Dermis microvascular lymphatic vessel endothelial cell (primary cell): ENCODE measurements at places on chromosomes 4 and X. TPM values are rescaled to one million over a fixed set of nuclear protein-coding genes. Genes with fewer than 3 reads are reported as not detected.

Gene CYLC1
- not detected in 2 replicates for total RNA-seq

Gene S100P
- total RNA-seq, result 0.13 TPM in 1 of 2 replicates, not detected in the other

Gene ADGRG2
- not detected in 2 replicates for total RNA-seq

Gene FATE1
- not detected in 2 replicates for total RNA-seq

Gene BEX2
- 0.77 and 1.1 TPM in 2 replicates for total RNA-seq
